ENCODE measurements at places on chromosomes 2 and 18.

DNA sequence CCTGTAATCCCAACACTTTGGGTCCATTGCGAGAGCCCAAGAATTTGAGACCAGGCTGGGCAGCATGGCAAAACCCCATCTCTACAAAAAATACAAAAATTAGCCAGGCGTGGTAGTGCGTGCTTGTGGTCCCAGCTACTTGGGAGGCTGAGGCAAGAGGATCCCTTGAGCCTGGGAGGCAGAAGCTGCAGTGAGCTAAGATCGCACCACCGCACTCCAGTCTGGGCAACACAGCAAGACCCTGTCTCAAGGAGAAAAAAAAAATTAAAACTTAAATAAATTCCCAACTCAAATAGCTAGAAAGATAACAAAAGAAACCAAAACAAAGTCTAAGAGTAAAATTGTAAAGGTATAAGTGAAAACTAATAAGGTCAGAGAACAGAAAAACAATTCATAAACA, 6.2 kb downstream of the ASXL2 start:
- DNase-seq, result no peak

GRCh38 chr2:151070253-151070652, 191.4 kb downstream of the RBM43 start:
- no peak for DNase-seq

GRCh38 chr2:121491518-121491917, 39.2 kb upstream of the RNU4ATAC start:
- no peak for DNase-seq

DNA sequence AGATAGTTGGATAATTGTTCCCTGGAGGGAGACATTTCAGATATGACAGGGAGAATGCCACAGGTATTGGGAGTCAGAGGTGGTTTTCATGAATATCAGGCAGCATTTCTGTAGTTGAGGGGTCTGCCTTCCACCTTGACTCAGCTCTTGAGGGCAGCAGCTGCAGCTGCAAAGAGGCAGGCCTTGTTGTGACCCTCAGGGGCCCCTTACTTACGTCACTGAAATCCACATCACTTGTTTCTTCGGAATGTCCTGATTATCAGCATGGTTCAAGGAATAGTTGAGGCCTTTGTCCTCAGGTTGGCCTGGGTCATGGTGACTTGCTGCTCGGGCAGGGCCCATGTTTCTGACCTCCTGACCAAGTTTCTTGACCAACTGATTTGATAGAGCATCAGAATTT, 46.9 kb downstream of the TMEM17 start:
- no peak for DNase-seq

GRCh38 chr18:57207124-57207916, 60.4 kb downstream of the BOD1L2 start:
- no peak for DNase-seq

- DNase-seq, result no peak
Observed at GRCh38 chr2:196743165-196743564, 56.3 kb downstream of the GTF3C3 start.

GRCh38 chr2:160352500-160352899, 141.1 kb downstream of the RBMS1 start:
- no peak for DNase-seq

GRCh38 chr18:58438161-58438957, 190.5 kb downstream of the ALPK2 start:
- DNase-seq, result no peak

DNA sequence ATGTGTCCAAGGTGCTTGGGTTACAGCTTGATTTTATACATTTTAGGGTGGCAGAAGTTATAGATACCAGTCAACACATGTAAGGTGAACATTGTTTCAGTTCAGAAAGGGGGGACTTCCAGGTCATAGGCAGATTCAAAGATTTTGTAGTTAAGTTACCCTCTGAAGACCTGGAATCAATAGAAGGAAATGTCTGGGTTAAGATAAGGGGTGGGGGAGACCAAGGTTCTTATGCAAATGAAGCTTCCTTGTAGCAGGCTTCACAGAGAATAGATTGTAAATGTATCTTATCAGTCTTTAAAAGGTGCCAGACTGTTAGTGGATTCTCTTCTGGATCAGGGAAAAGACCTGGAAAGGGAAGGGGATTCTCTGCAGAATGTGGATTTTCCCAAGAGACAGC, 42.4 kb downstream of the BMPR2 start:
- DNase-seq, result no peak

GRCh38 chr2:185245216-185245615, 493.4 kb upstream of the FSIP2 start:
- no peak for DNase-seq

DNA sequence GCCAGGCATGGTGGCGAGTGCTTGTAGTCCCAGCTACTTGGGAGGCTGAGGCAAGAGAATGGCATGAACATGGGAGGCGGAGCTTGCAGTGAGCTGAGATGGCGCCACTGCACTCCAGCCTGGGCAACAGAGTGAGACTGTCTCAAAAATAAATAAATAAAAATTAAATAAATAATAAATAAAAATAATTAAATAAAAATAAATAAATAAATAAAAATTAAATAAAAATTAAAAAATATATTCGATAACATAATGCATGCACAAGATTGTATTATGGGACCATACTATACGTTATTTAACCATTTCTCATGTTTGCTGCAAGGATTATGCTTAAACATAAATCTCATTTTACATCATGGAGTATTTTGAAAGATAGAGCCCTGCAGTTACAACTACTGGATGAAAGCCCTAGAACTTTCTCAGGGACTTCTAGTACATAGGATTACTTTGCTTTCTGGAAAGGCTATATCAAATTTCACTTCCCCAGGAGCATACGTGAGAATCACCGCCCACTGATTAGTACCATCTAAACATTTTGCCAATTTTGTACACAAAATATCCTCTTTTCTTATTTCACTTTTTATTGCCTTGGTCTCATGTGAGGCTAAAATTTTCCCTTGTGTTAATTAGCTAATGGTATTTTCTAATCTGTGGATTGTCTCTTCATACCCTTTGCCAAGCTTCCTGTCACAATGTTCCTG, 234.3 kb upstream of the LYPD1 start:
- no peak for DNase-seq

DNA sequence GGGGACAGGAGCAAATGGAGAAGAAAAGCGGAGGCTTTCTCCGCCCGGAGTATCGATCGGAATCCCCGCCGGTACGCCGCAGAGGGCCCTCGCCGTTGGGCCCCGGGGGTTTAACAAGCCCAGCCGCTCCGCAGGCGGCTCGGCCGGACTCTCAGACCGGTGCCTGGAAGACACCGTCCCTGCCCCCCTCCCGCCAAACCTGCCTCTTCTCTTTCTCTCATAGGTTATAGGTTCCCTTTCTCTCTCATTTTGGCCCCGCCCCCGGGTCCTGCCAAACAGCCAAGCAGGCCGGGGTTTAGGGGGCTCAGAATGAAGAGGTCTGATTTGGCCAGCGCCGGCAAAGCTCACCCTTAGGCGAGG, 4.4 kb downstream of the ONECUT2 start:
- DNase-seq, result no peak

DNA sequence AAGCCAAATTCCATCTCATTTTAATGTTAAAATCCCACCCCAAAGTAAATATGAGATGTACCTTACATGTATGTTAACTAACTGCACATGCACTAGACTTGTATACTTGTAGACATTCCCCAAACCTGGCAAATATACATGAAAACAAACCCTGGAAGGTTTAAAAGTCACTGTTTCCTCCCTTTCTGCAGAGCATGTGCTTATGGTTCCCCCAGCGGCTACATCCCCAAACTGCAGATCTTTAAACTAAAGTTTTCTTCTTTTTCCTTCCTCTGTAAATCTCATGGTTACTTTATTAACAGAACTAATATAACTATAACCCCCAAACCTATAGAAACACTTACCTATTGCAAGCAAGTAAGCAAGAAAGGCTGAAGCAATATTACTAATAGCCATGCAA, 731.5 kb downstream of the LRP1B start:
- DNase-seq, result no peak

DNA sequence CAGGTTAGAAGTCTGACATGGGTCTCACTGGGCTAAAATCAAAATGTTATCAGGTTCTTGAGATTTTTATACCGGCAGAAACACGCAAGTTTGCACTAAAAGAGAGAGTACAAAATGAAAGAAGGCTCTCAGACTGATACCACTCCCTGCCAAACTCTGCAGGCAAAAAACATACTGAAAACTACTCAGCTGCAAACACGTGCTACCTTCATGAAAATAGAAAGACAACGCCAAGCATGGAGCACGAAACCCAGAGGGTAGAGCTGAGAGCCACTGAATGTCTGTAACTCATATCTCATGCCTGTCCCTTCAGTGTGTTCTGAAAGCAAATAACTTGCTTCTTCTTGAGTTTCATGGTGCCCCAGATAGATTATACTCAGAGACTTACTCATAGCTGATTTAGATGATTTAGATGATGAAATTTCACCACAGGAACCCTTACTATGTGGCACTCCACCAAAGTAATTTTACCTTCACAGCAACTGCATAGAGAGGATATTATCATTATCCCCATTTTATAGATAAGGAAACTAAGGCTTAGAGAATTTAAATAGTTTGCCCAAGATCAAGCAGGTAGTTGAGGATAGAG, 313.0 kb upstream of the SLC39A10 start:
- no peak for DNase-seq

- DNase-seq, result no peak
Observed at GRCh38 chr2:54185105-54185504, 69.7 kb downstream of the ACYP2 start.

GRCh38 chr2:37168217-37168981, 11.6 kb upstream of the EIF2AK2 start:
- no peak for DNase-seq

- DNase-seq, result no peak
Observed at GRCh38 chr18:77013811-77014521, 118.6 kb downstream of the MBP start.

DNA sequence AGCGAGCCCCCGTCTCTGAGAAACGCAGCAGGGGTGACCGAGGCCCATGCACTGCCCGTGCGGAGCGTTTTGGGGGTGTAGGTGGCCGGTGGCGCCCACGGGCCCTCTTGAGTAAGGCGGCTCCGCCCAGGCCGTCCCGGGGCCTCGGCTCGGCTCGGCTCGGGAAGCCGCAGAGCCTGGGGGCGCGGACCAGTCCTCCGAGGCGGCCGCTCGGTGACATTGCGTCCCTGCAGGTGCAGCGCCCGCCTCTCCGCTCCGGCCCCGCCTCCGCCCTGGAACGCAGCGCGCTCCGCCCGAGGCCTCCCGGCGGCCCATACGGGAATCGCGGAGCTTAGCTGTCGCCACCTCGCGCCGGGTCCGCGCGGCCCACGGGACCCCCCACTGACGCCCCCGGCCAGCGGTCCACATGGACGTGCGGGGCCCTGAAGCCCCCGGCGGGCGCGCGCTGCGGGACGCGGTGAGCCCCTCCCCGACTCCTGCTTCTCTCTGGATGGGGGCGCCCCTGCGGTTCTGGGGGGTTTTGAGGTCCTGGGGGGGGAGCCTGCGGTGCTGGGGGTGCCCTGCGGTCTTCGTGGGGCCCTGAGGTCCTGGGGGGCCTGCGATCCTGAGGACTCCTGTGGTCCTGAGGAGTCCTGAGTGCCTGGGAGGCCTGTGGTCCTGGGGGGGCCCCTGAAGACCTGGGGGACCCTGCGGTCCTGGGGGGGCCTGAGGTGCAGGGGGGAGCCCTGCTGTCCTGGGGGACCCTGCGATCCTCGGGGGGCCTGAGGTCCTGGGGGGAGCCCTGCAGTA, at the start of gene HSBP1L1:
Gene HSBP1L1, plus strand, starts transcription at position 314 of the 789 bp plus-strand sequence. Its CDS starts 93 bp downstream, at position 407.
- DNase-seq, result peak; percentile 77

- DNase-seq, result no peak
Observed at GRCh38 chr2:101367508-101367907, 19.8 kb downstream of the CREG2 start.

GRCh38 chr2:238573065-238573778, 146.5 kb downstream of the ASB1 start:
- no peak for DNase-seq

- peak; percentile 4 for DNase-seq
Observed at GRCh38 chr2:230930149-230930780, 5.2 kb upstream of the GPR55 start.

- no peak for DNase-seq
Observed at GRCh38 chr2:239220981-239221396, 179.8 kb downstream of the HDAC4 start.

DNA sequence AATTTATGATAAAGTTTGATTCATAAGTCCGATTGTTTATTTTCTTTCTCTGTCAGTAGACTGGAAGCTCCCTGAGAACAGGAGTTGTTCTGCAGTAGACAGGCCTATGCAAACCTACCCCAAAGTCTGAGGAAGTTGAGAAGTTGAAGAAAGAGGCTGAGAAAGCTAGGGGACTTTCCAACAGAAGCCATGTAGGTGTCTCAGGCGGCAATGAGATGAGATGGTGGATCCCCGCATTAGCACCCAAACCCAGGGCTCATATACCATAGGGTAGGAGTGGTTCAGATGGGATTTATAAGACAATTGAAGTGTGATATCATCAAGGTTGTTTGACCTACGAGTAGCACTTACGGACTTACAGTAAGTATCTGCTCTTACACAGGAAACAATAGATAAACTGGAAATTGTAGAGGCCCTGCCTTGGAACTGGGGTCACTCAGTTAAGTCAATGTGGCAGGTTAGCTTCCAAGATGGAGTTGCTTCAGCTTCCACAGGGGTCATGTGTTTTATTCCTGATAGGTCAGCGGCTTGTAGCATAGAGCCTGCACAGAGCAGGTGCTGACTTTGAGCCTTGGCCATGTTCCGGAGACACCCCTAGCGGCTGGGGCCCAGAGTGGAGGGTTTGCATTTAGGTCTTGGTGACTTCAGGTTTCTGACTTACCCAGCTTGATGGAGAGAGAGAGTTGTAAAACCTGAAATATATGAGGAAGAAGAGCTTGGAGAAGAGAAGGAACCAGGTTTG, 2.3 kb upstream of the PSD4 start:
- no peak for DNase-seq

DNA sequence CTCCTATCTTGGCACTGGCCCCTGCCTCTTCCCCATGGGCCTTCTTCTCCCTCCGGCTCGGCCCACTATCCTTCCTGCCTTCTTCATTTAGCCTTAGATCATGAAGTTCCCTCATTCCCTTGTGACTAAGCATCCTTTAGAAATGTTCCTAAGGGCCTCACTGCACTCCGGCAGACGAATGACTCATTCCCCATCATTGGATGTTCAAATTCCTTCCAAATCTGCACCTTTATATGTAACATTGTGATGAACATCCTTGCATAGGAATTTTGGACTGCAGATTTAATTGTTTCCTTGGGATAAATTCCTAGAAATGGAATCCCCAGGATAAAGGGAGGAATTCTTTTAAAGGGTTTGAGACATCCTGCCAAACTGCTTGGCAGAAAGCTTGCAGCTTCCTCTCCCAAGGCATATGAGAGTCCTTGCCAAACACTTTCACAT, 19.0 kb downstream of the CRACDL start:
- DNase-seq, result no peak

GRCh38 chr2:23243073-23243659, 141.8 kb upstream of the KLHL29 start:
- no peak for DNase-seq

All from activated T-cell treated with anti-CD3 and anti-CD28 coated beads, Interleukin-2, amount 50 U/mL, for 1 hour (primary cell).